Stimulated activated CD8-positive, alpha-beta memory T cell treated with anti-CD3 and anti-CD28 coated beads, Interleukin-2, amount 100 ng/mL, for 1 hour (primary cell): ENCODE measurements at places on chromosomes 7 and 10.

- DNase-seq: no peak
These were observed 31.9 kb downstream of the SCRN1 start for GRCh38 chr7:29957521-29958310.

- no peak for DNase-seq
These were observed 190.7 kb upstream of the CHRM2 start for GRCh38 chr7:136677471-136678365.

- DNase-seq: no peak
These were observed 62.0 kb upstream of the ST8SIA6 start for GRCh38 chr10:17516376-17516775.

DNA sequence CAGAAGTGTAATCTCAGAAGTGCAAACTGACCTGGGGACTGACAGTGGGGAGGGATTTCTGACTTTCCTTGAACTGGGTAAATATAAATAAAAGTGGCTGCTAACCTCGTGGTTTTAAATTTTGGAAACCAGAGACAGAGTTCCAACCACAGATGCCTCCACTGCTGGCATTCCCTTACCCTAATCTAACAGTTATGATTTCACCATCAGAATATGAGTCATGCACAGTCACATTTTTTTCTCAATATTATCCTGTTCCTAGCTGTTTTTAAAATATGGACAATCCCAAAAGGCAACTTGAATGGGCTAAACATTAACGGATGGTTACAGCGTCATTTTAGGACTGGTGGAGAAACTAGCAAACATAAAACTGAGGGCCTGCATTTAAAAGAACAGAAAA is 264.3 kb upstream of the INHBA start:
- no peak for DNase-seq

GRCh38 chr7:82172881-82173280 is 270.7 kb downstream of the CACNA2D1 start:
- no peak for DNase-seq

- no peak for DNase-seq
These were observed 472.8 kb downstream of the PAXIP1 start for GRCh38 chr7:154530136-154530535.

- DNase-seq: no peak
These were observed 208.4 kb upstream of the TCERG1L start for GRCh38 chr10:131519723-131520605.
